Astrocyte of the cerebellum (primary cell): ENCODE measurements at places on chromosomes 5 and 9.

GRCh38 chr9:10785255-10785654 is 172.5 kb upstream of the PTPRD start:
- DNase-seq: no peak

- DNase-seq: no peak
These were observed 7.9 kb upstream of the MED10 start for GRCh38 chr5:6386271-6386670.

DNA sequence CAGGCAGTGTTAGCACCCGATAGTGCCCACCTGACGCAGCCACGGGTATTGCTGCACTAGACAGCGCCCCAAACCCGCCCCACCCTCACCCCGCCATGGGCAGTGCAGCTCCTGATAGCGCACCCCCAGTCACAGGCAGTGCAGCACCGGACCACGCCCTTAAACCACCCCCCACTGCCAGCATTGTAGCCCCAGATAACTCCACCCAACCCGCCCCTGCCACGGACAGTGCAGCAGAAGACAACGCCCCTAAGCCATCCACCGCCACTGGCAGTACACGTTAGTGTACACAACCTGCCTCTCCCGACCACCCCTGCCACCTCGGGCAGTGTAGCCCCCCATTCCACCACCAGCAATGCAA is 825 bp upstream of the PCAT7 start:
- DNase-seq: no peak

- no peak for DNase-seq
These were observed 445.8 kb upstream of the RIOK2 start for GRCh38 chr5:97628807-97629206.

DNA sequence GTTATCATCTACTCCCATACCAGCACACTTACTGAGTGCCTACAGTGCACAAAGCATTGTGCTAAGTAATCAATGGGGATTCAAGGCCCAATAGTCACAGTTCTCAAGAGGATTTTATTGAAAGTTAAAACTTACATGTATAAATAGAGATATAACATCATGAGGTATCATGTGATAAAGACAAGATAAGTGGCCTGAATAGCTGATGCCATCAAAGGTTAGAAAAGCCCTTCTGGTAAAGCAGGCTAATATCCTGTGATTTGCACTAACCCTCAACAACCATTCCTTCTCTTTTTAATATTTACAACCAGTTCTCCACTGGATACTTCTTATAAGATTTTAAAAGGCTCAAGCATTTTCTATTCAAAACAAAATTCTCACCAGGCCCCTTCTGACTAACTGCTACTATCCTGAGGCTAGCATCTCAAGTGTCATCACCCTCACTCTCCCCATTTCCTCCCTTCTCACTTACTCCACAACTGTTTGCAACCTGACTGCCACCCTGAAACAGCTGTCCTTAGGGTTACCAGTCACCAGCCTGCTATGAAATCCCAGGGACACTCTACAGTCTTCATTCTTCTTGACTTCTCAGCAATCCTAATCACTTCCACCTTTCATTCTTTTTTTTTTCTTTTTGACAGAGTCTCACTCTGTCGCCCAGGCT is 377.9 kb downstream of the ENC1 start:
- no peak for DNase-seq

DNA sequence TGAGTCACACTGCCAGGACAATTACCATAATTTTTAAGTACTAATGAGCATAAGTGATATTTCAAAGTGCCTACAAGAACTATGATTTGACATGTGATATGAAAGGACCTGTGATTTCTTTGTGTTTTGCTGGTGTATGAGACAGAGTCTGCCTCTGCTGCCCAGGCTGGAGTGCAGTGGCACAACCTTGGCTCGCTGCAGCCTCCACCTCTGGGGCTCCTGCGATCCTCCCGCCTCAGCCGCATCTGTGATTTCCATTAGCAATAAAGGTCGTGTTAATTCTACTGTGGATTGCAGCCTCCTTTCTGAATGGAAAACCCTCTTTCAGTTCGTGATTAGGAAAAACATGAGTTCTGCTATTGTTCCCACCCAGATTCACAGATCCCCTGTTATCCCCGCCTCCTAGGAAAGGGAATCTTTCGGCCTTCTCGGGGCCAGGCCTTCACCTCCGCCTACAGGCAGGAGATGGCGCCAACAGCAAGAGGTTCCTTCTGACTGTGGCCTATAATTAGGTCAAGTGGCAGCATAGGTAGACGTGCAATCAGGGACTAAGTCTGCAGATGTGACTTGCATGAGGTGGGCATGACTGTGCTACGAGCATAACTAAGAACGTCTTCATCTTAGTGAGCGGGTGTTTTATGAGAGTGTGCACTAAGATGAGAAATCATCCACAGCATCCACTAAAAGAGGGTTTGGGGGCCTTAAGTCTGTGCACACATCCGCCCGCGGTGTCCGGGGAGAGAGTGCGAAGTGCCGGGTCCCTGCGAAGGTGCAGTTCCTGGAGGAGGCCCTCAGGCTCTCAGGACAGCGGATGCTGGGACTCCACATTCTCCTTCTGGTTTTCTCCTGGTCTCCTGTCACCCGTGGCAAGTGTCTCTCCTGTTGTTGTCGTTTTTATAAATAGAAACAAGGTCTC is 23.1 kb downstream of the TRIM7 start:
- DNase-seq: no peak

DNA sequence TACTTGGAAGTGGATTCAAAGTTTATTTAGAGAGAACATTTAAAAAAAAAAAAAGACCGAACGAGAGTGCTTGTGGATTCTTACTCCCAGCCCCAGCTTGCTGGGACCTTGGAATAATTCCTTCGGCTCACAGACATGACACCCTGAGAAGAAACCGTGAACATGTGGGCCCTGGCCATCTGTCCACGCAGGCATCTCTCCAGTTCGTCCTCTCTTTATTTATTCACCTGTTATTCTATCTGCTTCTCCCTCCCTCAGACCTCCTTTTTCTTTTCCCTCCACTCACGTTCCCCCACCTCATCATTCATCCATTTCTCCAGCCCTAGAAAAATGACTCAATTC is 93.7 kb upstream of the PHYKPL start:
- no peak for DNase-seq

DNA sequence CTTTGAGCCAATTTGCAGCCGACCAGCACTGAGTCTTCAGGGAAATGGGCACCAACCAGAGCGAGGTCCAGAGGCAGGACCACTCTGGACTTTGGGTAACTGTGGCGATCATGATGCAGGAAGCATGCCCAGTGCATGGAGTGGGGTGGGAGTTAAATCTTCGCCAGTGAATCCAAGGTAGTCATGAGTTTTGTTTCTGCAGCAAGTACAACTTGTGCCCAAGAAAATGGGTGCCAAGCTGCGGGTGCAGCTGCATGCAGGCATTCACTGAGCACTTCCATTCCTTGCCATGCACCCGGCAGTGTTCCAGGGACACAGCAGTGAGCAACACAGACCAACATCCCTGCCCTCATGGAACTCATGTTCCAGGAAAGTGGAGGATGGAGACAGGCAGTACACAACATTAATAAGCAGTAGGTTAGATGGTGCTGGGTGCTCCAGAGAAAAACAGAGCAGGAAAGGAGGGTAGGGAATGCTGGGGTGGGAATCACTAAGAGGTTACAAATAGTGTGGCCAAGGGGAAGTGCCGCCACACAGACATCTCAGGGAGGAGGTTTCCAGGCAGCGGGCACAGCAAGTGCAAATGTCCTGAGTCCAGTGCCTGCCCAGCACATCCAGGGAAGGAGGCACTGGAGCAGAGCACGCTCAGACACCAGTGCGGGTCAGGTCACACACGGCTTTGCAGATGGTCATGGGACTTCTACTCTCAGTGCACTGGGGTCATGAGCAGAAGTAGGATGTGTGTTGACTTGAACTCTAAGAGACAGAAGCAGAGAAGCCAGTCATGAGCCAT is 48.2 kb upstream of the LMX1B start:
- DNase-seq: no peak
